ENCODE measurements at places on chromosomes 4 and X.

GRCh38 chr4:95248720-95249425 is 299.9 kb downstream of the UNC5C start:
- no peak for DNase-seq

GRCh38 chr4:147085781-147086180 is 140.1 kb upstream of the TTC29 start:
- no peak for DNase-seq

DNA sequence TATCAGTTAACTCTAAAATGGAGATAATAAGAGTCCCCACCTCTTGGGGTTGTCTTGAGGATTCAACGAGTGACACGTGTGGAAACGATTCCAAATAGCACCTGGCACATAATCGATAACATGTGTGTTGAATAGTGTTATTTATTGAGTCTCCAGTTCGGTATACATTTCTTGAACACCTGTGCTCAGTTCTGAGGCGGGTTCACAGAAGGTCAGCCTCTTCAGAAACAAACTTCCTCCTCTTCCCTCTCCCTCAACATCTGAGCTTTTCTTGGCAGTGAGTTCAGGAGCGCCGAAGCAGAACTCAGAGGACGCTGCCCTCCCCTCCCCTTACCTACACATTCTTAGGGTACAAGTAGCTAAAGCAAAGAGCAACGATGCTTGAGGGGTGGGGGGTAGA is 934 bp downstream of the PDHA1 start:
- no peak for DNase-seq

GRCh38 chr4:159705334-159705733 is 602.5 kb downstream of the RAPGEF2 start:
- DNase-seq, result no peak

DNA sequence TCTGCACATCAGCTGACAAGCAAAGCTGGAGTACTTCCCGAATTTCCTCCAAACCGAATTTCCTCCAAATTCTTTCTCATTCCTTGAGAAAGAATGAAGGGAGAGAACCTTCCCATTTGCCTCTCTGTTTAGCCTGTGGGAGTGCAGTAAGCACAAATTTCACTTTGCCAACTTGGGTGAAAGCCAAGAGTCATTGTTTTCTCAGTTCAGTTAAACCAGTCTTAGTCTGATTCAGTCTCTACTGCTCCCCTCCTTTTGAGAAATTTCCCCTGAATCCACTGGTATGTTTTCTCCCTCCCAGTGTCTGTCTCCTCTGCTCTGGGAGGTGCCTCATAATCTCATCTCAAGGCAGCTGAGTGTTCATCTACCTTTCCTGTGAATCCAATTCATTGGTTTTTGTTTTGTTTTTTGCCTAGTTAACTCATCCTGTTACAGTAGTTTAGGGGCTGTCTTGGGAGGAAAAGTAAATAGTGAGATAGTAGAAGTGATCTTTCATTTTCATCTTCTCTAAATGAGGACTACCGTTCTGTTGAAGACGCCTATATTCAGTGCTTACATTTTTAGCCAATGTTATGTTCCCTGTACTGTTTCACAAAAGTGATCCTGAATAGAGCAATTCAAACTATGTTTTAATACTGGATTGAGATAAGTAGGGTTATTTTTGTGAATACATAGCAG is 49.0 kb downstream of the SYTL5 start:
- DNase-seq, result no peak

DNA sequence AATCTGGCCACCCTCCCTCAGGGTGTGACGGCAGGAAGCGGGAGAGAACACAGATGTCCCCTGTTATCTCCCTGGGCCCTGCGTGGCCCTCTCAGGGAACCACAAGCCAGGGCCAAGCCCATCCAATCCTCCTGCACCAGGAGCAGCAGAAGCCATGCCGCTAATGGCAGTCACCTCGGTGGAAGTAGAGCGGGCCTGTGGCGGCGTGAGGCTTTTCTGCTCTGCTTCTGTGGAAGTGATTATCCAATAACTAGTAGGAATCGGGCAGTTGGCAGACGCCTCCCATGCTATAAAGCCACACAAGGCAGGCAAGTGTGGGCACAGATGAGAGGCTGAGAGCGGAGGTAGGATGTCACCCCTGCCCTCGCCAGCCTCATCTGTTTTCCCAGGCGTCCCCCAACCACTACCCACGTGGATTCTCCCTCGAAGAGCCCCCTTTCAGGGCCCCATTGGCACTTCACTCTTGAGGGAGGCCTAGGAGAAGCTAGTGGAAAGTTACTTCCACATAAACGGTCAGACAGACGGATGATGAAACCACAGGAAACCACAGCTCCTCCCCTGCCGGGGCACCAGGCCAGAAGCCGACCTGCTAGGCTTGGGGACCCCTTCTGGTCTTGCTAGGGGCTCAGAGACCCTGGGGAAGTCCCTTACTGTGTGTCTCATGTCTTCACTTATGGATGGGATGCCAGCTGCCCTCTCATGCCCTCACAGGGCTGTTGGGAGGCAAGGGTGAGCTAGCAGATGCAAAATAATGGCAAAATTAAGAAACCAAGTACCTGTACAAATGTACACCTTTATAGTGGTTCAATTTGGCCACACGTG is 18.8 kb upstream of the TMSB4X start:
- no peak for DNase-seq

- DNase-seq, result no peak
These were observed 43.8 kb downstream of the PDS5A start for GRCh38 chr4:39933671-39934590.

DNA sequence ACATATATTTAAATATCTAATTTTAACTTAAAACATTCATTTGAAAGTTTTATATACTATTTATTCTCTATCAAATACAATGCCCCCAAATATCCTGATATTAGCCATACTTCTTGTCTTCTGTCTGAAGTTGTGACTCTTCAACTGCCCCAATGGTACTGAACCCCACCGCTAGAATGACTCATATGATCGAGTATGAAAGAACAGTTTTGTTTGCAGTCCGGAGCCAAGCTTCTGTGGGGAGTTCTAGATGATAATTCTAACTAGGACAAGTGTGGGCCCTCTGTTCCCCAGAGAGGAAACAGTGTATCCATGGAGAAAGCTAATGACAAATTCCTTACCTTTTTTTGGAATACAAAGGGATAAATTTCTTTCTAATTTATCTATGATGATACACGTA is 24.7 kb upstream of the CT47A1 start:
- no peak for DNase-seq

DNA sequence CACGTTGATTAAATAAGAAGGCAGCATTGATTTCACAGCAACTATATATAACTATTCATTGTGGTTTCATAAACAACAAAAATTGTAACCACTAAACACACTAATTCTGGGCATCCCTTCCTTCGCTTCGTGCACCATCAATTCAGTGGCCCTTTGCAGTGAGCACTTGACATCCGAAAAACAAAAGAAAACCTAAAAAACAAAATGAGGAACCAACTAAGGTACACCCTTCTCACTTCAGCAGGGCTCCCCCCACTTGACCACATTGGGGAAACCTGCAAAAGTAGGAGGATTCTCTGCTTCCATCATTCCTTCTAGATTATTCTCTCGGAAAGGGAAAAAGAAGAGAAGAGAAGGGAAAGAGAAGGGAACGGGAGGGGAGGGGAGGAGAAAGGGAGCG is 28.3 kb downstream of the NBDY start:
- DNase-seq, result no peak

DNA sequence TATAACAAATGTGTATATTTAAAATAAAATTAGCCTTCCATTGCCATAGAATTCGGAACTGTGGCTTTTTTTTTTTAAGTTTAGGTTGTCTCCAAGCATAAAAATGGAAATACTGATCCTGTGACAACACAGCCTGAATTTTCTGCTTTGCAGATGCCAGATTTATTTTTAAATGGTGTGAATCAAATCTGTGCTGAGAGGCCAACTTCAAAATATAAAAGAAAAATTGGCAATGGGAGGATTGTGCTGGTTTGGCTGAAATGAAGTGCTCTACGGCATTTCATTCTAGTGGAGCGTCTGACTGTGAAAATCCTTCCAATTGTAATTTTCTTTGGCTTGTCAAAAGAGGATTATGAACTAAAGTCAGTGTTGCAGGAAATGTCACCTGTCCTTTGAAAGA is 580.3 kb upstream of the ZFP42 start:
- no peak for DNase-seq

DNA sequence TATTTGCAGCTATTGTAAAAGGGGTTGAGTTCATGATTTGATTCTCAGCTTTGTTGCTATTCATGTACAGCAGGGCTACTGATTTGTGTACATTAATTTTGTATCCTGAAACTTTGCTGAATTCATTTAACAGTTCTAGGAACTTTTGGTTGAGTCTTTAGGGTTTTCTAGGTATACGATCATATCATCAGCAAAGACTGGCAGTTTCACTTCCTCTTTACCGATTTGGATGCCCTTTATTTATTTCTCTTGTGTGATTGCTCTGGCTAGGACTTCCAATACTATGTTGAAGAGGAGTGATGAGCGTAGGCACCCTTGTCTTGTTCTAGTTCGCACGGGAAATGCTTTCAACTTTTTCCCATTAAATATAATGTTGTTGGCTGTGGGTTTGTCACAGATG is 48.1 kb downstream of the NPY1R start:
- no peak for DNase-seq

DNA sequence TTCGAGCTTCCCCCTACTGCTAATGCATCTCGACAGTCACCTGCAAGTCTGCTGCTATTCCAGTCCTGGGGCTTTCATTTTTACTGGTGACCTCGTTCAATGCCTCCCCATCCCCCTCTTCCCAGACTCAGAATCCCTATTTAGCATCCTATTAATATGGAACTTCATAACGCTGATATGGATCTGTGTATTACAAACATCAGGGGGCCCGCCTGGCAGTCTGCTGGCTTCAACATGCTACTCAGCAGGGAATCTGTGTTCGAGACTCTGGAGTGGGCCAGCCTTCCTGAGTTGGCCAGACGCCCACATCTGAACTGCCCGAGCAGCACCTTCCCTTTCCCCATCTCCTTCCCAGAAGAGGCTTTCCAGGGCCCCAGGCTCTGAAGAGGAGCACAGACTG is 173.9 kb upstream of the PPARGC1A start:
- DNase-seq, result no peak

GRCh38 chr4:5712517-5712916 is 1.5 kb downstream of the EVC start:
- no peak for DNase-seq

DNA sequence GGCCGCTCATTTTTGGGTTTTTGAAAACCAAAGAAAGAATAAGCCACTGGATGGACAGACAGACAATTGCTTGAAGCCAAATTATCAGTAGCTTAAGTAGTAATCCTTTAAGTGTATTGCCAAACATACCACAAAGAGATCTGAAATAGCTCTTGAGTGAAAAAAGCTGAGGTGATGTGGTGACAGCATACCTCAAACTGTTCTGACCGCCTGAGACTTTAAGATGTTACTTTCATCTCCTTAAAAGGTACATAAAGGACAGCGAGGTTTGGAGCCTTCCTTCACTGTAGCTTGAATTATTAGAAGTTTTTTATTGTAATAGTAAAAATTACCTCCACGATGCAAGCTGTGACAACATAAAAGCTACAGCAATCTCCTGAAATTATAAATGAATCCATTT is 271.5 kb upstream of the FAM241A start:
- DNase-seq, result no peak

- no peak for DNase-seq
These were observed 1149.2 kb downstream of the PCDH18 start for GRCh38 chr4:136383082-136383481.

DNA sequence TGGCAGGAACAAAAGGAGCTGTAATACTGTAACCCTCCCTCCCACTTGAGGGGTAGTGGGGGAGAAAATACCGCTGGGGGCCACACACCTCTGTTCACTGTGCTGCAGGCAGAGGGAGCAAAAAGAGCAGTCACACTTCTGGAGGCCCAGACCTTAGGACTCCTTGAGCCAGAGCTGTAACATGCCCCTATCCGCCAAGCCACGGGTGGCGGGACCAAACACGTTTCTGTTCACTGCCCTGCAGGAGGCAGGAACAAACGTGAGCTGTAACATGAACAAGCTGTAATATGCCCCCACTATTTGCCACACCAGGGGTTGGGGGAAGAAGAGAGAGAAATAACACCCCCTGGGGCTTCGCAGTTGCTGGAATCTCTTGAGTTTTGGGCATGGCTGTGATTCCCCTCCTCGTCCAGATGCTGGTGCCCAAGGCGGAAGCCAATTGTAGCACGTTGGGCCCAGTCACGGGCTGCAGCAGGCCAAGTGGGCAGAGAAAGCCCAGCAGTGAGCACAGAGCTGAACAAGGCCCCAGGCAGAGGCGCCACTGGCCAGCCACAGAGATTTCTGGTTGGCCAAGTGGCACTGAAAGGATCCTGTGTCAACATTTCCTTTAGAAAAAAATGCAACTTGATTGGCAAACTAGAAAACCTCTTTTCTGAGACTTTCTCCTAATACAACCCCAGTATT is 509.7 kb downstream of the INPP4B start:
- no peak for DNase-seq

GRCh38 chrX:49754233-49754857 is 58.6 kb upstream of the PAGE1 start:
- DNase-seq, result no peak

Measured in RWPE2 (cell line).